ENCODE measurements at places on chromosomes 12 and 14.
A peak's percentile ranks its signal among the peaks of the same experiment; 100 is the strongest.

DNA sequence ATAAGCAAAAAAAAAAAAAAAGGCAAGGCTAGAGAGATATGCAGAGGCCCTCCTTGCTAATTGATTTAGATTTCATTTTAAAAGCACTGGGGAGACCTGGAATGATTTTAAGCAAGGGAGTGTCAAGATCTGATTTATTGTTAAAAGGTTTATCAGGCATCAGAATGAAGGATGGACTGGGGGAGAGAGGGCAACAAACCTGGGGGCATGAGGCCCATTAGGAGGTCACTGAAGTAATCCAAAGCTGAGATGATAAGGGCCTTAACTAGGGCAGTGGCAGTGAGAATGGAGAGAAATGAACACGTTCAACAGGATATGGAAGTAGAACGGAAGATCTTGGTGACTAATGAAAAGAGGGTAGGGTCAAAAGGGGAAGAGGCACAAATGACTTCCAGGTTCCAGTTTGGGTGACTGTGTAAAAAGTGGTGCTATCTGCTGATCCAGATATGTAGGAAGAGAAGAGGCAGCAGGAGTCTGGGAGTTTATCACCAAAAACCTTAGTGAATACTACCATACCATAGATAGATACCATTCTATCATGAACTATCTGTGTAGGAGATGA is 24.0 kb downstream of the KITLG start:
- no peak for DNase-seq

DNA sequence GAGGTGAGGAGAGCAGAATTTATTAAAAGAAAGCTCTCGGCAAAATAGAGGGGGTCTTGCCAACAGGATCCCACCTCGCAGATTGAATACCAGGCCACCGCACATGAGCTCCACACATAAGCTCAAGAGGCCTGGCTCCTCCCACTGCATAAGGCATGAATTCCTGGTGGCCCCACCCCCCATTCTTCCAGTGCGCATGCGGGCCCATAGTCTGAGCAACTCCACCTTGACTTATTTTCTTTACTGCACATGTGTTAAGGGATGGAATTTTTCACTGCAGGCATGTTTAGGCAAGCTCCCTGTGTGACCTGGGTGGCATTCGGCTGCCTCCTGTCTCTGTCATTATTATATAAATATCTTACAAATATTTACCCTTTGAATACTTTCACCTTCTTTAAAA is 412.5 kb downstream of the RMST start:
- no peak for DNase-seq

- peak; percentile 59 for DNase-seq
Measured at GRCh38 chr12:94147991-94148738, at the start of gene PLXNC1. Gene PLXNC1 (plus strand): TSS chr12:94148577. CDS start chr12:94148972, 395 bp downstream.

DNA sequence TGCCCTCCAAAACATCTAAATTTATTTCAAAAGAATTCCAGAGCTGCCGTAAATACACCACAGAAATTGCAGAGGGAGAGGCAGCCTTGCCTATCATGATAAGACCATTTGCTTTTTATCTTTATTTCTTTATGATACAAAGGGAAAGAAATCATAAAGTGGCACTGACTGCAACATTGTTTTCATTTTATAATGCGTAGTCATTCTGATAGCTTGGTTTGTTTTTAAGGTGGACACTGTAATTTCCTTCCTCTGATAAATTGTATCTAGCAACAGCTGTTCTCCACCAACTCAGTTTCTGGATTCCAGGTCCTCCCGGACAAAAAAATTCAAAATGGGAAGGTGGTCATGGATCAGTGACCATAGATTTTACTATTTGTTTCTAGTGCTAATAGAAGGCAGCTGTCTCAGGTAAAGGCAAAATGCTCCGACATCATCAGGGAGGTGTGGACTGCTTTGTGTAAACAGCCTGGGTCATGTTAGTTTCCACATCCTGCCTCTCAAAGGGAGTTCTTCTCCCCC is 623 bp upstream of the TSPAN8 start:
- no peak for DNase-seq

- DNase-seq, result no peak
Measured at GRCh38 chr14:69921052-69921451, 41.8 kb downstream of the SMOC1 start.

DNA sequence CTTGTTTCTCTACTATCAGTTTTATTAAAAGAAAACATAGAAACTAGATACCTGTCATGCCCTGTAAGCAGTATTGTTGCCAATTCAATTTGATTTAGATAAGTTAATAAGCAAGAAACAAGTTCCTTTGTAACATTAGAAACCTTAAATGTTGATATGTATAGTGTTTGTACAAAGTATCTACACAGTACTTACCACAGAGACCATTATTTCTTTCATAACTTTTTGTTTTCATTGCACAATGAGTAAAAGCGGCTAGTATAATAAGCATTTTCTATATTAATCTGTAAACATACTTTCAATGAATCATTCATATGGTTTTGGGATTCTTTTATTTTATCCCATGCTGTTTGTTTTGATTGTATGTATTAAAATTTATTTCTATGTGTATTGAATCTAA is 305.1 kb downstream of the TTC6 start:
- DNase-seq, result no peak

- no peak for DNase-seq
Measured at GRCh38 chr12:26205298-26205697, 9.9 kb downstream of the SSPN start.

DNA sequence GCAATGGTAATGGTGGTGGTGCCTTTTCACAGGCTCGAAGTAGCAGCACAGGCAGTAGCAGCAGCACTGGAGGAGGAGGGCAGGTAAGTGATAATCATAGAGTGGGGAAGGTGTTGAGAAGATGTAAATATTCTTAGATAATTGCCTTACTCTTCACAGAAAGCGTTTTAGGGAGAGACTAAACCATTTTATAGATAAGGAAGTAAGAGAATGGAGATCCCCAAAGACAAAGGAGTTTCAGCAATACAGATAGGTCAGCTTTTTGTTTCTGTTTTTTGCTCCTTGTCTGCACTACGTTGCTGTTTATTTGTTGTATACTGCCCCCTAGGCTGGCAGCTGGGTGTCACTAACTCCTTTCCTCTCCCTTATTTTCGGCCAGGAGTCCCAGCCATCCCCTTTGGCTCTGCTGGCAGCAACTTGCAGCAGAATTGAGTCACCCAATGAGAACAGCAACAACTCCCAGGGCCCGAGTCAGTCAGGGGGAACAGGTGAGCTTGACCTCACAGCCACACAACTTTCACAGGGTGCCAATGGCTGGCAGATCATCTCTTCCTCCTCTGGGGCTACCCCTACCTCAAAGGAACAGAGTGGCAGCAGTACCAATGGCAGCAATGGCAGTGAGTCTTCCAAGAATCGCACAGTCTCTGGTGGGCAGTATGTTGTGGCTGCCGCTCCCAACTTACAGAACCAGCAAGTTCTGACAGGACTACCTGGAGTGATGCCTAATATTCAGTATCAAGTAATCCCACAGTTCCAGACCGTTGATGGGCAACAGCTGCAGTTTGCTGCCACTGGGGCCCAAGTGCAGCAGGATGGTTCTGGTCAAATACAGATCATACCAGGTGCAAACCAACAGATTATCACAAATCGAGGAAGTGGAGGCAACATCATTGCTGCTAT is 2.0 kb downstream of the SP1 start:
- DNase-seq, result no peak

- DNase-seq, result no peak
Measured at GRCh38 chr12:124687174-124687902, 119.9 kb upstream of the NCOR2 start.

DNA sequence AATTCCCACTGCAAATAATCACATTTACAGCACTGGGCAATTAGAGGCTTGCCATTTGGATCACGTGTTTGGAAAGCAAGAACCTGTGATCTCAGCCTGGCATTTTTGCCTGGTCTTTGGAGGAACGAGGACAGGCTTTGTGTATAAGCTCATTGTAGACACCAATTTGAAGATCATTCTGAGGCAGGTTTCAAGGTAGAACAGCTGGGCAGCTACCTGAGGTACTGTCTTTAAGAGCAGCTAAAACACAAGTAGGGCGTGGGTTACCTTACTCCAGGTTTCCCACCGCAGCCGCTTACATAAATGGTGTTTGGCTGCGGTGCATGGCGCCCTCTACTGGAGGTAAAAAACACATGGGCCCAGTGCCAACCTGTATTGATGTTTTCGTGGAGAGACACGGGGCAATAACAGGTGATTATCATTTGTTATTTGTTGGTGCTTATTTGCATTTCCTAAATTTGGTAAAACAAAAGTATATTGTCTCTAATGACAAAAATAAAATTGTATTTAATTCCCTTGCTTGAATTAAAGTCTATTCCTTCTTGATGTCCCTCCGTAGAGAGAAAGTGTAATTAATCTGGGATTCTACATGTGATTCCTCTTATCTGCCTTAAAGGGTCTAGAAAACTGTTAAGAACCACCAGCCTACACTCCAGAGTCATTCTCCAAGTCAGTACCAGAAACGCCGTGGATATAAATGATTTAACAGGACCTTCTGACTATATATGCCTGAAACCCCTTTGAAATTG is 69.7 kb downstream of the SVOP start:
- DNase-seq, result peak; percentile 32

DNA sequence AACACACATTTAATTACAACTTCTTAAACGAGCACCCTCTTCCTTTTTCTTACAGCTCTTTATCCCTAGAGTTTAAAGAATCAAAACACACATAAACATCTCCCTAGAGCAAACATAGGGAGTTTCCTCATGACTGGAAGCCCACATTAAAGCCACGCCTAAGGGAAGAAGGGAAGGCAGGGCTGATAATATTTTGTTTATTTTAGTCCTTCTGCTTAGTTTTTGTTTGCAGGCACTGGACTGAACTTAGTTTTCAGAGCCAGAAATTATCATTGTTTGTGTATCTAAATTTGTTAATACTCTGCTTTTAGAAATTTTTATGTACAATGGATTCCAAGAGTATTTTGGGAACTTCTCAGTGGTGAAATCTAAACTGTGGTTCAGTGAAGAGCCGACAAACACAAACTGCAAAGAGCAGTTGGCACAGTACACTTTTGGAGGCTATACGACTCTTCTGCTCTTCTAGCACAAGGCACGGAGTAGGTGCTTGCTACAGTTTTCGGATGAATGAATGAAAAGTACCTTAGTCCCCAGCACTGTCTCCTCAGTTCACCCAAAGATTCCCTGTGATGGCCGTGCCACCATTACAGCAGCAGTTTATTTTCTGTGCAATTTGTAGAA is 17.6 kb upstream of the AMIGO2 start:
- DNase-seq, result no peak

GRCh38 chr12:113660936-113661335 is 189.3 kb upstream of the LHX5 start:
- no peak for DNase-seq

Measured in stimulated activated CD4-positive, alpha-beta T cell treated with anti-CD3 and anti-CD28 coated beads, Interleukin-2, amount 100 ng/mL, for 4 hours (primary cell).